ENCODE measurements at places on chromosomes 13 and 19.

- no peak for DNase-seq
Observed at GRCh38 chr13:46480131-46480530, 72.8 kb upstream of the LRCH1 start.

- no peak for DNase-seq
Observed at GRCh38 chr13:51632591-51633362, 48.5 kb downstream of the WDFY2 start.

DNA sequence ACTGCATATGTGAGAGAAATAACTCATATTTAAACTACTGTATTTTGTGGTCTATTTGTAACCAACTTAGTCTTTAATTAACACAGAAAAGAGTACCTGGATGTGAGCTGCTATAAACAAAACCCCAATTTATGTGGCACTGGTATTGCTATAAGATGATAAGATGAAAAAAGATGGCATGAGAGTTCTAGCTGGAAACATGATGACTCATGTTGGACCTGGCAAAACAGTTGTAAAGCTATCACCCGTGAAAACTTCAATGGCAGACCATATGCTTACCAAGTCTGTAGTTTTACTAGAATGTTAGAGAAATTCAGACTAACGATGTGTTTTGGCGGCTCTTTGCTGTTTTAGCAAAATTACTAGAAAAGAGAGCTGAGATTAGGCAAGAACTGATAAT is 69.6 kb upstream of the PCDH9 start:
- DNase-seq, result no peak

- no peak for DNase-seq
Observed at GRCh38 chr13:81487151-81487550, 1146.2 kb upstream of the SPRY2 start.

DNA sequence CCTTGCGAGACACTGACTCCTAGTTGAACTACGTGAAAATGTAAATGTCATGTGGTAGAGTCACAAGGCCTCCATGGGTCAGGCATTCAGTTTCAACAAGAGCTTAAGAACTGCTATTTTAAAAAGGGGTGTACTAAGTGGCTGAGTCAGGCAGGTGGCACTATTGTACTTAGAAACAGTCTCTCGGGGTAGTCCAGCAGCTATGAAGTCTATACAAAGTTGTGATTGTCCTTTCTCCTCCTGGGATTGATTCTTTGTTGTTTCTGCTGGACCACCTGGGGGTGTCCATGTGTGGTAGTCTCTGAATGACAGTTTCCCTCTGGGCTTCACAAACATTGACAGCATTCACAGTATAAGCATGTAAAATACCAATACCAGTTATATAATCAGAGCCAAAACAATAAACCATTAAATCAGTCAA is 33.0 kb downstream of the UGGT2 start:
- DNase-seq, result no peak

GRCh38 chr13:52600666-52601065 is 41.6 kb upstream of the HNRNPA1L2 start:
- DNase-seq, result no peak

GRCh38 chr13:109256866-109257760 is 529.3 kb downstream of the IRS2 start:
- DNase-seq, result no peak

- DNase-seq, result peak; percentile 67
Observed at GRCh38 chr13:73223372-73223781, 164.6 kb downstream of the KLF5 start.

DNA sequence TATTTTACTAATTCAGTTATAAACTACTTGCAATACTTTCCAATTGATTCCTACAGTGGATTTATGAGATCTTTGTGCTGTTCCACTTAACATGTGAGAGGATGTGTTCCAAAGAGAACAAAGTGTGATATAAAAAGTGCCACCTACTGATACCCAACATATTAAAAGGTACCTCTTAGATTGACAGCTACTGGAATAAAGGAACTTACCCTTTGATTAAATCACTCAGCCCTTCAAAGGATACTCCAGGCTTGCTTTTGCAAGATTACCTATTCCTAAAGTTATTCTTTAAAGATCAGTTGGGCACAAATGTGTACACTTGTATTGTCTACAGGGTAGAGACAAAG is 65.9 kb downstream of the DCT start:
- DNase-seq, result no peak

DNA sequence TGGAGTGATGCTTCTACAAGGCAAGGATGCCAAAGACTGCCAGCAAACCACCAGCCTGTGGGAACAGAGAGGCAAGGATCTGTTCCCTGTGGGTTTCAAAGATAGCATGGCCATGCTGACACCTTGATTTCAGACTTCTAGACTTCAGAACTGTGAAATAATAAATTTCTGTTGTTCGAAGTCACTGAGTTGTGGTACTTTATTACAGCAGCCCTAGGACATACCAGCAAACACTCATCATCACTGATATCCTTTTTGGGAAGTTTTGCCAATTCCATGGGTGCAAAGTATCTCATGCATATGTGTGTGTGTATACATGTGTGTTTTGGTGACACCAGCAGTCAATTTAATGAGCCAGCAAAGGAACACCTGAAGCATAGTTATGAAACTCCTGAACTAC is 21.0 kb downstream of the LMO7 start:
- no peak for DNase-seq

DNA sequence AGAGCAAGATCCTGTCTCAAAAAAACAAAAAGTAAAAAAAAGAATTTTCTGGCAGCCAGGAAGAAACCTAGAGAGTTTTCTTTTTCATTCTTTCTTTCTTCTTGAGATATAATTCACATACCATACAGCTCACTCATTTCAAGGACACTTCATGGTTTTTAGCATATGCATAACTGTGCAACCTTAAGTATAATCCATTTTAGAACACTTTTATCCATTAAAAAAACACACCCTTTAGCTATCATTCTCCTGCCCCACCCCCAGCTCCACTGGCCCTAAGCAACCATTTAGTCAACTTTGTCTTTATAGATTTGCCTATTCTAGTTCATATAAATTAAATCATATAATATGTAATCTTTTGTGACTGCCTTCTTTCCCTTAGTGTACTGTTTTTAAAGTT is 8.1 kb upstream of the IPO5 start:
- DNase-seq, result no peak

DNA sequence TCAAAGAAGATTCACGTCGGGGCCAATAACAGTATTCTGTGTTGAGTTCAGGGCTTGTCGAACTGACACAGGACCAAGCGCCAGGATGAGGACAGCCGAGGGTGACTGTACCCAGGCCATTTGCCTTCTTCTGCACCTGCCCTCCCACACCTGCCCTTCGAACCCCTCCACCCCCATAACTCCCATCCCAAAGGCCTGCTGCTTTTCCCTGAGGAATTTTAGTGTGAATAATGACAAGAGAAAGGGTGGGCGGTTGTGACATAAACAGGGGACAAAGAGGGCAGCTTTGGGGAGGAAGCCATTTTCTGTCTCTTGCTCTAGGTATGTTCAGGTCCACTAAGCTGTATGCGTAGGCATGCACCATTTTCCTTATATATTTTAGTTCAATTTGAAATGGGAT is 26.1 kb downstream of the GJA3 start:
- DNase-seq, result no peak

DNA sequence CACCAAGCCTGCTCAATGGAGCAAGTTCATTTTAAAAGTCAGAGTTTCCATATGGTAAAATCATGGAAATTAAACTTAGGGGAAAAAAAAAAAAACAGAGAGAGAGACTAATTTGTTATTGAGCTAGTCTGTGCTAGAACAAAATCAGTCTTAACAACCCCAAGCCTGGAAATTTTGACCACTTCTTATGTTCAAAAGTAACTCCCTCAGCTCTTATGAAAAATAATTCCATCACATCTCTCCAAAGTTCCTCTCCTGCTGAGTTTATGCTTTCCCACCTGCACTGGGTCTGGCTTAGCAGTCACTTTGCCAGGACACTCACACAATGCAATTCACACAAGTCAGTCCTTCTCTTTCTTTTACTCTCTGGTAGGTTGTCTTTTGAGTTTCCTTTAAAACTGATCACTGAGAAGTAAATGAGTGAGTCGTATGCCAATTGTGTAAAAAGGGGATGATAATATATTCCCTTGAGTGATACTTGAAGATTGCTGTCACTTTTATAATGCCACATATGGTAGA is 92.6 kb downstream of the ENOX1 start:
- no peak for DNase-seq

GRCh38 chr19:53541971-53542370 is 4.0 kb downstream of the ZNF331 start:
- no peak for DNase-seq

GRCh38 chr13:66405908-66406802 is 824.0 kb downstream of the PCDH9 start:
- DNase-seq, result no peak

DNA sequence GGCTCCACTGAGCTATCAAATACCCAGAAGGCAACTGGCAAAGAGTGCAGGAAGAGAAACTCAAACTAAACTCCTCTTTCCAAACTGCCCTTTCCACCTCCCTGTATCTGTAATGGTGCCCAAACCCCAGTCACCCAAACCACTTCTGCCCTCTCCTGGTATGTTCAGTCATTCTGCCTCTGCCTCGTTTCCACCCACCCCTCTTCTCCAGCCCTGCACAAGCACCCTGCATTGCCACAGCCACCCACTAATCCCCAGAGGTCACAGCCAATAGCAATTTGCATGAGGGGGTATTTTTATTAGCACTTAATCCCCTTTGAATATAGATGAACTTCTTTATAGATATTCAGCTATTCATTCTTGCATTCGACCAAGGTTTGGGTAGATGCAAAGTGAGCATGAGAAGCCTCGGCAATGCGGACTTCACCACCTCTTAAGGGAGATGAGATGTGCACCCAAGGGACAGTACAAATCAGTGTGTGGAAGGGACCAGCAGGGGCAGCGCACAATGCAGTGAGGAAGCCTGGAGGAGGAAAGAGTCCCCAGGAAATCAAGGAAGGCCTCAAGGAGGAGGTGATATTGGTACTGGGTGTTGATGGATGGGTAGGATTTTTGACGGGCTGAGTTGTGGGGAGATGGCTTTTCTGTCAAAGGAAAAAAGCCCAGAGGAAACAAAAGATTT is 12.4 kb downstream of the TMEM272 start:
- DNase-seq, result peak; percentile 26

- DNase-seq, result no peak
Observed at GRCh38 chr13:40492511-40492910, 173.9 kb downstream of the FOXO1 start.

DNA sequence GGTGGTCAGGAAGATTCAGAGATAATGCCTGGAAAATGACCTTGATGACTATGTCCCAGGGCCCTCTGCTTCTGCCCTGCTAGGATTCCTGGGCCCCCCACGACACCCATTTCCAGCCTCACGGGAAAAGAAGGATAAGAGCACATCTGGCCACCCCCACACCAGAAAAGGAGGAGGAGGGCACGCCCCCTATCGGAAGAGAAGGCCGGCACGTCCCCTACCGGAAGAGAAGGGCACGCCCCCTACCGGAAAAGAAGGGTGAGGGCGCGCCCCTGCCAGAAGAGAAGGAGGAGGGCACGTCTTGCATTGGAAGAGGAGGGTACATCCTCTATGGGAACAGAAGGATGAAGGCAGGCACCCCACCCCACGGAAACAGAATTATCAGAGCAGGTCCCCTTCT is 84.3 kb downstream of the IER2 start:
- DNase-seq, result no peak

DNA sequence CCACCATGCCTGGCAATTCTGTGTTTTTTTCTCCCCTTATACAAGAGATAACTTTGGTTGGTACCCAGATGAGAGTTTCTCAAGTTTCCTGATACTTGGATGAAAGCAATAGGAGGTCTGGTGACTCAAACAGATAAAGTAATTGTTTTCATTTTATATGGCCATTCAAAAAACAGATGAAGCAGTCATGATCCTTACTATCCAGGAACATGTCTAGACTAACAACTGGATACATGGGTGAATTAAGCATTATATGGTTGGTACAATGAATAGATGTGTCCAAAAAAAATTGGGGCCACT is 8.5 kb downstream of the ZNF430 start:
- no peak for DNase-seq

- DNase-seq, result no peak
Observed at GRCh38 chr13:111474136-111475002, 153.9 kb downstream of the TEX29 start.

- DNase-seq, result no peak
Observed at GRCh38 chr19:41311613-41312012, 1.6 kb downstream of the CCDC97 start.

DNA sequence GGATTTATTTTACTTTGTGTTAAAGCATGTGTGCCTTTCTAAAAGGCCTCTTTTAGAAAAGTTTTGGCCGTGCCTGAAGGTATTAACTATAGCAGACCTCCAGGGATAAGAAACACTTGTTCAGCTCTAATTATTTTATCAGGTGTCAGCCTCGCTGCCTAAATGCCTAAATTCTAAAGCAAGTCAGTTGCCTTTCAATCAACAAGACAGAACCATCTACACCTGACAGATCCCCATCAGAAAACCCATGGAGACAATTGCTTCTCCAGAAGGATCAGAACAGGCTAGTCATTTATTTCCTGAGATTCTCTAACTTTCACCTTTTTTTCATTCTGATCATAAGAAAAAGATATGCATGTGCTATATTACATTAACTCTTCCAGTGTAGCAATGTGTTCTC is 171.4 kb upstream of the GPC6 start:
- DNase-seq, result no peak

GRCh38 chr19:35935911-35936737 is at the start of gene LRFN3:
Gene LRFN3, plus strand, starts transcription at chr19:35936374. Its CDS starts 3,052 bp downstream, at chr19:35939426.
- DNase-seq, result peak; percentile 67

DNA sequence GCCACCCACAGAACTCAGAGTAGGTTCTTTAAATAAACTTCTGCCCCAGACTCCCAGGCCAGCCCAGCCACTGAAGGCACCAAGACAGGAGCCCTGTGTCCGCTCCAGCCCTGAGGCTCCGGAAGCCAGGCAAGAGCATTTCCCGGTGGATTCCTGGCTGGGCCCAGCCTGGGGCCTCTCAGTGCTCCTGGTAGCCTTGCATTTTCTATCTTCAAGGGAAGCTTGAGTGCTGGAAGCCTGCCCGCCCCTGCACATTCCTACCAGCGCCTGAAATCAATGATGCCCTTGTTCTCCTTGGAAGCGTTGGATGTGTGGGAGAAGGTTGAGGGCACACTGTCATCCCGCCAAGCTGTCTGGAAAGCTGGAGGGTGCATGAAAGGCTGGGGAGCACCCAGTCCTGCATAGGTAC is 70.3 kb downstream of the ALOX5AP start:
- DNase-seq, result no peak

GRCh38 chr19:1210227-1210538 is 4.6 kb downstream of the STK11 start:
- DNase-seq, result no peak

- DNase-seq, result no peak
Observed at GRCh38 chr19:55232286-55232602, 3.7 kb upstream of the TMEM86B start.

Measured in T-helper 2 cell treated with Interferon-gamma antibody and Interleukin-4, amounts not matched to agents 5 μg/mL and 100 μg/mL, for 36 hours (primary cell).